Right ventricle myocardium inferior (tissue), 1 donor: ENCODE measurements at places on chromosomes 2 and 18. TPM values are rescaled to one million over a fixed set of nuclear protein-coding genes. Genes with fewer than 3 reads are reported as not detected.

- no peak for DNase-seq
Observed at GRCh38 chr2:232097758-232098157, 136.2 kb downstream of the DIS3L2 start.

GRCh38 chr2:100106460-100106859, 35.9 kb downstream of the AFF3 start:
- DNase-seq = no peak

DNA sequence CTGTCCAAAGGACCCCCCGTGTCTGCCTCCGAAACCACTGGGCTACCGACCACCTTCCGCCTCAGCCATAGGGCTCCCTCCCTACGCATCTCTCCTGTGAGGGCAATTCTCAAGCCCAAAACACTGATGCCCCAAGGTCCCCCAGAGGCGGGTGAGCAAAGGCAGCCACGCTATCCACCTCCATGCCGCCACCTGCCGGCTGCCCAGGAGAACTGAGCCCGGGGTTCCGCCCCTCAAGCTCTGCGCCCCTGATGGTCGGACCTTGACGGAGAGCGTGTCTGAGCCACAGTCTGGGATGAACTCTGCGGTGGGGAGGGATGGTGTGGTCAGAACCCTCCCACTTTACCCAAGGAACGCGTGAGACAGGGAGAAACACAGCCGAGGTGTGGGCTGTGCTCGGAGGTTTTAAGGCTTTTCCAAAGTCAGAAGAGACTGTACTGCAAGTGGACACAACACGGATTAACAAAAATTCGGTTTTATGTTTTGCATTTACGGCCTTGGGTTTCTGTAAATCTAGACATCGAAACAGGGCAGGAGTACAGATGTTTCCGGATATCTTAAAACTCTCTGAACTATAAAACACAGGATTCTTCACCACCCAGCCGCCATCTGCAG, 114.1 kb downstream of the ZNF516 start:
- DNase-seq = no peak

PIEZO2 gene
- 0.11 TPM for total RNA-seq

DNA sequence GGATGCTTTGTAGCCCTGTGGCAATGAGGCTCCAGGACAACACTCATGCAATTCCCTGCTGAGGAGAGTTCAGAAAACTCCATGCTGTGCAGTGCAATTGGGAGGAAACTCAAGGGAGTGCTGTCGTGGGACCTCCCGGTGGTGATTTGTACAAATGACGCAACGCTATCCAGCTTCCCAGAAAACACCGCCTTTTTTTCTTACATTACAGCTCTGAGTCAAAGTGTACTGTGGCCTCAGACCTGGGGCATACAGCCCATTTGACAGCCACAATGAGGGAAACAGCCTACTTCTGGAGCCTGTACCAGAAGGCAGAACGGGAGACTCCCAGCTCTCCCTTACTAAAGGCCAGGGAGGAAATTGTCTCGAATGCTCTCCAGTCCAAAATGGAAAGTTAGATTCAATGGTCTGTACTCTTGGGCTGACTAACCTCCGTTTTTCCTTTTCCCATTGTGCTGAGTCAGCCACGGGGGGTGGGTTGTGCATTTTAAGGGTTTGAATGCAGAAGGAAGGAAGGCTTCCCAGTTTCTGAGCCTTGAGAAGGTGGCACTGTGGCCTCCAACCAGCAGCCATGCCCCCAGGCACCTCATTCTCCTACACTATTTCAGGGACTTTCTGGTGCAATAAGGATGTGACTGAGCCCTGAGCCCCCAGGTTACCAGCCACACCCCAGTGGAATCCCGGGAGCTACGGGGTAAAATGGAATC, 16.4 kb upstream of the CYP1B1 start:
- DNase-seq = peak; percentile 72

DNA sequence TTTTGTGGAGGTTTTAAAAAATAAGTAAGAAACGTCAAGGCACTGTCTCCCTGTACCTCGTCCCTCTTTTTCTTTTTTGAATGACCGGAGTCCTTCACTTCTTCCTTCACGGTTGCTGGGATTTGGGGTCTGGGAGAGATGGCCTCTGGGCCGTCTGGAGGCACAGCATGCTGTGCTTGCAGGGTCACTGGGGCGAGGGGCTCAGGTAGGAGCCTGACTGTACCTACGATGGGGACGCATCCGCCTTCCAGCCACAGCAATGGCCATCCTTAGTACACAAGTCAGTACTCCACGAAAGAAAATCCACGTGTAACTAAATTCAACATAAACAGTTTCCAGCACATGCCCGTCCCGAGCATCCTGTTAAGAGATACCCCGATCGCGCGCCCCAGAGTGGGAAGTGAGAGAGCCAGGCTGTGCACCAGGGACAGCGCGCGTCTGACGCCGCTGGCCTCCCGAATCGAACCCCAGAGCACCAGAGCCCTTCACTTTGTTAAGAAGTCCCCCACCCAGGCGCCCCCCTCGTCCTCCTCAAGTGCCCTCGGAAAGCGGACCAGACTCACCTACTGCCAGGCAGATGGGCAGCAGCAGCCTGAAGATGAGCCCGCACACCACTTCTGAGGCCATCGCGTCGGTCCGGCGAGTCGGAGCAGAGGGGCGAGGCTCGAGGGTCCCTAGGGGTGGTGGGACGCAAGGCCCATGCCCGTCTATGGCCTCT, 1.2 kb downstream of the PIEZO2 start:
- DNase-seq = no peak

MC2R gene
- not detected for total RNA-seq

RAB3GAP1 gene
- 50.1 TPM for total RNA-seq

DNA sequence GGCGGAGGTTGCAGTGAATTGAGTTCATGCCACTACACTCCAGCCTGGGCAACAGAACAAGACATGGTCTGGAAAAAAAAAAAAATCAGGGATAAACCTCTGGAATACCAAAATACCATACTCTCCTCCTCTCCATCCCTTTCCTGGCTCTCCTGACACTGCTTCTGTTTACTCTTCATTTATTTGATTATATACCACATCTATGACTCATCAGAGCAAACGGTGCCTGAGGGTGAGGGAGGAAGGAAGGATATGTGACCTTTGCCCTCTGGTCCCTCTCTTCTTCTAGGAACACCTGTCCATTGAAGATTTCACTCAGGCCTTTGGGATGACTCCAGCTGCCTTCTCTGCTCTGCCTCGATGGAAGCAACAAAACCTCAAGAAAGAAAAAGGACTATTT, 30.0 kb downstream of the VIL1 start:
- no peak for DNase-seq

GRCh38 chr2:86068136-86068588, 37.5 kb downstream of the POLR1A start:
- no peak for DNase-seq

ADAM17 gene
- total RNA-seq = 13.5 TPM

GRCh38 chr2:67210430-67210829, 186.7 kb upstream of the ETAA1 start:
- DNase-seq = no peak

DNA sequence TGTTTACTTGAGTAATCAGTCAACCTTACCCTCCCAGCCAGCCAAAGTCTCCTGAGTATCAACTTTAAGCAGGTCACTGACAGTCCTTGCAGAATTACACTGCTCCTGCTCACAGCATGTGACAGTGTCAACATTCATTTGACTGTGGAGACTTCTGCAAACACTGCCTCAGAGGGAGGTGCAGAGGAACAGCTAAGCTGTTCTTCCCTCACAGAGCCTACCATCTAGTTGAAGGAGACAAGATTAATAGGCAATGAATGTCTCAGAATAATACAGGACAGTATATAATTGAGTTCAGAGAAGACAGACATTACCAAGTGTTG, 11.9 kb downstream of the SLC14A2 start:
- no peak for DNase-seq

MBD2 gene
- 45.1 TPM for total RNA-seq

PCARE gene
- 0.51 TPM for total RNA-seq

DNA sequence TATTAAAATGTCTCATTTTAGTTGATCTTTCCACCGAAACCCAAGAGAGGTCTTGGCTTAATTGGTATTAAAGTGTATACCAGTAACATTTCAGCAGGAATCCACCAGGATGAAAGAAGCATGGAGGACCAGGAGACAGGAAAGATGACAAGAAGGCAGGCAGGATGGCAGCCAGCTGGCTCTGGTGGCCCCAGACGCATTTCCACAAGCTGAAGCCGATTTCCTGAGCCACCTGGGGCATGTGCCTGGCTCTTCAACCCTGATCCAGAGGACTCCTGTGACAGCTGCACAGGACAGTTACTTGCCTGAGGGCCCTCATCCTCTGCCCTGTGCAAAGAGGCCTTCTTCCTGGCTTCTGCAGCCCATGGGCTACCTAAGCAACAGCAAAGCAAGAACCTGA, 56.9 kb upstream of the NFU1 start:
- no peak for DNase-seq

SCYGR4 gene
- total RNA-seq = not detected

GRCh38 chr2:169173876-169174275, 104.5 kb downstream of the DHRS9 start:
- no peak for DNase-seq

SERPINB11 gene
- not detected for total RNA-seq

GRCh38 chr2:145623136-145623535, 1103.2 kb upstream of the ZEB2 start:
- DNase-seq = no peak

QPCT gene
- total RNA-seq = 1.7 TPM

- DNase-seq = no peak
Observed at GRCh38 chr2:7899923-7900322, 781.9 kb upstream of the ID2 start.

DNA sequence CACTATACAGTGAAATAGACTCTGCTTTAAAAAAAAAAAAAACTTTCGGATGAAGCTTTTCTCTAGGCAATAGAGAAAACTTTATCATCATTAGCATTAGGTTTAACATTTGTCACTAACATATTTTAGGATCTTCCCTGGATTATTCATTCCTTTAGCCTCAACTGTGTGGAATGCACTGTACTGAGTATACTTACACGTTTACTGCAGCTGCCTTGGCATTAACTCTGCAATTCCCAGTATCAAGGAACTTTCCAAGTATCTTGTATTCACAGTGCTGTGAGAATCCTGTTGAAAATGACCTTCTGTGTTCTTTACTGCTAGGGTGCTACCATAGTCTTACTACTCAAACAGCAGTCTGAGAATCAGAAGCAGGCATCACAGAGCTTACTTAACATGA, 328.2 kb upstream of the COL3A1 start:
- no peak for DNase-seq

SLC9A2 gene
- total RNA-seq = 0.14 TPM

- DNase-seq = no peak
Observed at GRCh38 chr2:170152421-170152820, 25.5 kb upstream of the MYO3B start.

- no peak for DNase-seq
Observed at GRCh38 chr2:62197925-62198633, 2.2 kb downstream of the B3GNT2 start.

- DNase-seq = no peak
Observed at GRCh38 chr2:227057060-227057459, 106.9 kb downstream of the COL4A4 start.

ALLC gene
- not detected for total RNA-seq

GRCh38 chr2:69509011-69509749, 71.9 kb upstream of the NFU1 start:
- no peak for DNase-seq

DNA sequence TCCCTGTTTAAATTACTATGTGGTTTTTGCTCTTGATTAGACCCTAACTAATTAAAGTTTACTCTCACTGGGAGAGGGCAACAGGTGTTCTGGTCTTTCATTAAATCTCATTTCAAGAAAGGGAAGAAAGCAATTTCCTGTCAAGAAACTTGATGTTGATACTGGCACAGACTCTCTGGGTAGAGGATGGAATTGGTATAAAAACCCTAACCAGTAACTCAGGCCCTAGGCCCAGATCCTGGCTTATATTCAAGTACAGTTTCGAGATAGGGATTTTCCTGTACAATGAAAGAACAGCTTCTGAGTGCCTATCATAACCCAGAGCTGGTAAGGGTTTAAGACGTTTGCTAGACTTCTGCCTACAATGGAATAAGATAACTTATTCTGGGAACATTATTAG, 61.6 kb upstream of the ACYP2 start:
- no peak for DNase-seq

DNA sequence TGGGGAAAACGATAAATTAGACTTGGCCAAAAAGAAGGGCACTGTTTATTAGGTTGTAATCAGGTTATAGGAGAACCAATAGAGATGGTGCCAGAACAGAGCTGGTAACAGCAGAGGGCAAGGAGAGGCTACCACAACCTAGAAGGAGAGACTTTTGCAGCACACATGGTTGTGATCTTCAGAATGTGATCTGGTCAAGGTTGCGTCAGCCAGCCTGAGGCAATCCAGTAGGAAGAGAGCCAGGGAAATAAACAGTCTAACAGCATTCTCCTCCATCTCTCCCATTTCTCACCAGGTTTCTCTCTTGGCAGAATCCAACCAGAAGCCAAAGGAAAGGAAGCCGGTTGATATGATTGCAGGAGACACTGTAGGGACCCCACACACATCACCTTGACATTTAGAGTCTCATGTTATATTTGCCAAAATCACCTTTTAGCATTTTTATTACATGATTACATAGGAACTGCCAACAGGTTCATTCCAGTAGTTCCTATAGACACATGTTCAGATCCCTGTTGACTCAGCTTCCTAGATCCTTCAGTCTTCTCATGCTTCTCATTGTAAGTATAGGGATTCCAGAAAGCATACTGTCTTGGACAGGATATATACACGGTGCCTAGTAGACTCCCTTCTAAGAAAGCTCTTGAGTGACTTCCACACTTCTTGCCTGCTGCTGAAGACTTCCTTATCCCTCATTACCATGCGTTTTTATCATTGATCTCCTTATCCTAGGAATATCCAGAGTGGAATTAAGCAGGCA, 17.6 kb upstream of the SPATS2L start:
- DNase-seq = no peak

DNA sequence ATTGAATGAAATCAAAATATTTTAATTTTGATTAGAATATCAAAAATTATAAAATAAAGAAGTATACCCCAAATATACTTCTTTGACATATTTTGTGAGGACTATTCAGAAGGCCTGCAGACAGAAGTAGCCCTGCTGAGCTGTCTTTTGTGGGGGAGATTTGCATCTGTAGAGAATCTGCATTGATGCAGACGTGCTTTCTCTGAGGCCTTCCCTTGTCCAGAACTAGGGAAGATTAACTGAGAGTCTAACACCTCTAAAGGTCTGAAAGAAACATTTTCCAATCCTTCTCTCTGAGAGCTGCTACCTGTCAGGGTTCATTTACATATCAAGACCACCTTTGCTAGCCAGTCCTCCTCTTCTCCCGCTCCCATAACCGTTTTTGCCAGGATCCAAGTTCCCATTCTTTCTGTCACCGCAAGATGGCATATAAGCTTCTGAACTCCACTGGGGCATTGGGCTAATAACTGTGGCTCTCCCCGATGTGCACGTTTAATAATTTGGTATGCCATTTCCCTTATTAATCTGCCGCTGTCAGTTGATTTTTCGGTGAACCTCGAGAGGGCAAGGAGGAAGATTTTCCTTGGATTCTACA, 510.4 kb upstream of the CNTNAP5 start:
- DNase-seq = no peak

GRCh38 chr2:146540271-146540932, 1304.4 kb upstream of the ACVR2A start:
- no peak for DNase-seq

GRCh38 chr18:59695551-59695950, 1.7 kb downstream of the CCBE1 start:
- DNase-seq = no peak
